CD4-positive, alpha-beta memory T cell (primary cell): ENCODE measurements at places on chromosomes 13 and 19.

- H3K4me3 ChIP-seq: no peak overlapping the region
- no peak for DNase-seq
These were observed 223.9 kb downstream of the SHISA2 start for GRCh38 chr13:25827831-25828465.

DNA sequence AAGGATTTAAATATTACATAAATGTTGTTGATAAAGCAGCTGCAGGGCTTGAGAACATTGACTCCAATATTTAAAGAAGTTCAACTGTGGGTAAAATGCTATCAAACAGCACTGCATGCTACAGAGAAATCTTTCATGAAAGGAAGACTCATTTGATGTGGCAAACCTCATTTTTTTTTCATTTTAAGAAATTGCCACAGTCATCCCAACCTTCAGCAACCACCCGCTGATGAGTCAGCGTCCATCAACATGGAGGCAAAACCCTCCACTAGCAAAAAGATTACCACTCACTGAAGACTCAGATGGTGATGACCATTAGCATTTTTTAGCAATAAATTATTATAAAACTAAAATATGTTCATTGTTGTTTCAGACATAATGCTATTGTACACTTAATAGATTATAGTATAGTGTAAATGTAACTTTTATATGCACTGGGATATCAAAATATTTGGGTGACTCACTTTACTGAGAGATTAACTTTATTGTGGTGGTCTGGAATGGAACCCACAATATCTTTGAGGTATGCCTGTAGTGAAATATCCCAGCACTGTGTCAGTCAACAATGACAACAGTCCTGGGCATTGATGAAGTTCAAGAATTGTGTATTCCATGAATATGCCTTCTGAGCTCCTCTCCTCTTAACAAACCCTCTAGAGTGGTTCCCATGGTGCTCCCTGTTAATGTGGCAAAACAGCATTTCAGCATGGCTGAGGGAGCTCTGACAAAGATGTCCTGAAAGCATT is 52.4 kb upstream of the SOX21 start:
- H3K27ac ChIP-seq: no peak overlapping the region
- no peak overlapping the region for H3K4me3 ChIP-seq
- H3K36me3 ChIP-seq: no peaks in the 10 kb centered on the region
- H3K27me3 ChIP-seq: peaks cover 4% of the 10 kb centered on the region

- H3K4me3 ChIP-seq: no peak overlapping the region
- H3K4me1 ChIP-seq: no peaks in the 10 kb centered on the region
- H3K27ac ChIP-seq: no peak overlapping the region
- no peaks in the 10 kb centered on the region for H3K27me3 ChIP-seq
These were observed 2124.4 kb upstream of the PCDH20 start for GRCh38 chr13:63540061-63540460.

- no peak overlapping the region for H3K4me3 ChIP-seq
- H3K36me3 ChIP-seq: peaks cover 8% of the 10 kb centered on the region
- peak overlapping the region; percentile 25 for H3K27ac ChIP-seq
- H3K27me3 ChIP-seq: no peaks in the 10 kb centered on the region
These were observed 2.9 kb upstream of the FTL start for GRCh38 chr19:48962029-48962848.

DNA sequence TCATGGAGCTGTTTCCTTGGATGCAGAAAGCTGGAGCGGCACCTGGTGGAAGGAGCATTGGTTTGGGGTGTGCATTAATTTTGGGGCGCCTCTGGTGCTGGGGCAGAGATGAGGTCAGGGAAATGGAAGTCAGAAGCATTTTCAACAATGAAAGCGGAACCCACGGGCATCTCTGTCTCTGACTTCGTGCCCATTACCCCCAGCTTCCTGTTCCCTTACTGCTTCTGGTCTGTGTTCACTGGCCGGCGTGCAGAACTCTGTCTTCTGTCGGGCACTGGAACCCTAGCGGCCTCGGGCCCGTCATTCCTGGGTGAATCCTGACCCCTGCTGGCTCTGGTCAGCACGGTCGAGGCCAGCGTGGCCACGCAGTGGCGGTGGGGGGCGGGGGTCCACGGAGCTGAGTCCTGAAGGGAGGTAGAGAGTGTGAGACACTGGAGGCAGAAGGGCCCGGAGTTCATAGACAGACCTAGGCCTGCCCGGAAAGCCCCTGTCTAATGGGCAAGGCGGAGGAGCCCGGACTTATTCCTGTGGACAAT is 7.9 kb upstream of the LINGO3 start:
- H3K27me3 ChIP-seq: peaks cover 5% of the 10 kb centered on the region
- no peak for DNase-seq
- H3K4me1 ChIP-seq: no peaks in the 10 kb centered on the region
- H3K27ac ChIP-seq: no peak overlapping the region
- no peaks in the 10 kb centered on the region for H3K36me3 ChIP-seq

- no peaks in the 10 kb centered on the region for H3K36me3 ChIP-seq
- H3K4me1 ChIP-seq: peaks cover 3% of the 10 kb centered on the region
- no peaks in the 10 kb centered on the region for H3K27me3 ChIP-seq
- H3K27ac ChIP-seq: no peak overlapping the region
- no peak overlapping the region for H3K4me3 ChIP-seq
- DNase-seq: no peak
These were observed 26.9 kb downstream of the NOTCH3 start for GRCh38 chr19:15173746-15174404.

DNA sequence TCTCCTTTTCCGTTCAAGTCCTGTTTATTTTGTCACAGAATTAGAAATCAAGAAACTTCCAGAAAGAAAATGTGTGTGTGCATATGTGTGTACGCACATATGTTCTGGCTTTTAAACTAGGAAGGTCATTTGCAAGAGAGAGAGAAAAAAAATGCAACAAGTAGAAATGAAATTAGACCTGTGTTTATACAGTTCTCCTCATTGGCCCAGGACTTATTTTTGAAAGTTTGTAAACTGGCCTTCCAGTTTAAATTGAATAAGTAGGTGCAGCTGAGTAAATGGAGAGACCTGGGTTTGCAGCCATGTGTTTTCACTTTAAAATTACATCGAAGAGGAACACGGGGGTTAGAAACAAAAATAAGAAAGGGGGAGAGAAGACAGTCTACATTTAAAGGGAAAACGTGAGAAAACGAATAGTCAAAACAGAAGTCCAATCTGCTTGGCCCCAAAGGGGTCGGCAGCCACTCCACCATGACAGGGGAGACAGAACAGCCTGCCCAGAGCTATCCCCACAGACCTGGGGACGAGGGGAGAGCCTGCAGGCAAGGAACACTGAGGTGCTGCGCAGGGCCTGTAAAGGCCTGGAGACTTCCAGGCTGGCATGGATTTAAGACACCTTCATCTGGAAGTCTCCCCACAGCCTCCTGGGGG is 216.8 kb upstream of the MAB21L1 start:
- no peaks in the 10 kb centered on the region for H3K27me3 ChIP-seq
- no peak for DNase-seq
- H3K4me1 ChIP-seq: no peaks in the 10 kb centered on the region
